ENCODE measurements at places on chromosomes 2 and 18.

- no peak for DNase-seq
These were observed 112.0 kb downstream of the QPCT start for GRCh38 chr2:37456479-37456878.

DNA sequence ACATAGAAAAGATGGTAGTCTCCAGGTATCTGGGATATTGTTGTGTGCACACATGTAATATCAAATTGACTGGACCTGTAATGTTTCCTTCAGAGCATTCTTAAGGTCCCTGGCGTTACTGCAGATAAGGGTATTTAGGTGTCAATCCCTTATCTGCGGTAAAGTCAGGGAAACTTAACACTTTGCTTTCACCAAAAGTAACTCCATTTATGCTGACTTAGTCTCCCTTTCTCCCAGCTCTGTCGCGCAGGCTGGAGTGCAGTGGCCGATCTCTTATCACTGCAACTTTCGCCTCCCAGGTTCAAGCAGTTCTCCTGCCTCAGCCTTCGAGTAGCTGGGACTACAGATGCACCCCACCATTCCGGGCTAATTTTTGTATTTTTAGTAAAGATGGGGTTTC, 1.8 kb downstream of the CNNM3 start:
- DNase-seq = no peak

DNA sequence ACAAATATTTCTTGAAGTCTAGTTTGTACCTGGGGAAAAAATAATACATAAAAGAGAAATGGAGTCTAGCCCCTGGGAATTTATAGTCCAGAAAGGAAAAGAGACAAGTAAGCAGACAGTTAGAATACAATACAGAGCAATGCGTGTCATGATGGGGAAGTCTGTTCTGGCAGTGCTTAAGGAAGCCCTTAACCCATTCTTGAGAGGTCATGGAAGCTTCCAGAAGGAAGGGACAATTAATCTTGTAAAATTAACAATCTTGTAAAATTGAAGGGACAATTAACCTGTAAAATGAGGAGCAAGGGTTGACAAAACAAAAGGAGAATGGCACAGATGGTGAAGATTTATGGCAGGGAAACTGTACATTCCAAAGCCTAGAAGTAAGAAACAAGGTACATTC, 66.7 kb downstream of the METTL4 start:
- no peak for DNase-seq

GRCh38 chr2:72340665-72341064, 193.0 kb upstream of the CYP26B1 start:
- no peak for DNase-seq

- no peak for DNase-seq
These were observed 33.7 kb downstream of the RFTN2 start for GRCh38 chr2:197641666-197642065.

GRCh38 chr2:199144036-199144435, 313.7 kb downstream of the SATB2 start:
- no peak for DNase-seq

- DNase-seq = no peak
These were observed 259.0 kb downstream of the ZNF385B start for GRCh38 chr2:179602452-179602851.

DNA sequence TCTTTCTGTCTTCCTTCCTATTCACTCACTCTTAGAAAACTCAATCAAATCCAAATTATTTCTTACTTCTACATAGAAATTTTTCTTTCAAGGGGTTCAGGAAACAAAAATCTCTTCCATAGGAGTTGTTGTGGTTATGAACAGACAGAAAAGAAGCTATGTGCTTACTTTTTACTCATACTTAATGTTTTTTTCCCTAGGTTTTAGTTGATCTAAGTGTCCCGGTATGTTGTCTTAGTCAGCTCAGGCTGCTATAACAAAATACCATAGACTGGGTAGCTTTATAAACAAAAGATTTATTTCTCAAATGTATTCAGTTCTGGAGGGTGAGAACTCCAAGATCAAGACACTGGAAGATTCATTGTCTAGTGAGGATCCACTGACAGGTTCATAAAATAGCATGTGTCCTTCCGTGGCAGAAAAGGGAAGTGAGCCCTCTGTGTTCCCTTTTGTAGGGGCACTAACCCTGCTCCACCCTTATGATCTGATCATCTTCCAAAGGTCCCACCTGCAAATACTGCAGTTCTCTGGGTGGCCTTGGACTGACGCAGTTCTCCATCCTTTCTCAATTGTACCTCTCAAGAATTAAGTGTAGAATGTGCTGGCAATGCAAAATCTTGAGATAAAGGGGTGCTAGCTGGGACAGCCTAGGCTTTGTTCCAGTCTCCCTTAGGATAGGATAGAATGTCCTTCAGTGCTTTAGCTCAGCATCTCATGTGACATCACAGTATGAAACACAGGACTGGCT, 14.4 kb upstream of the VRK2 start:
- DNase-seq = no peak

- DNase-seq = no peak
These were observed 1621.3 kb downstream of the SUCLG1 start for GRCh38 chr2:82837588-82838304.

DNA sequence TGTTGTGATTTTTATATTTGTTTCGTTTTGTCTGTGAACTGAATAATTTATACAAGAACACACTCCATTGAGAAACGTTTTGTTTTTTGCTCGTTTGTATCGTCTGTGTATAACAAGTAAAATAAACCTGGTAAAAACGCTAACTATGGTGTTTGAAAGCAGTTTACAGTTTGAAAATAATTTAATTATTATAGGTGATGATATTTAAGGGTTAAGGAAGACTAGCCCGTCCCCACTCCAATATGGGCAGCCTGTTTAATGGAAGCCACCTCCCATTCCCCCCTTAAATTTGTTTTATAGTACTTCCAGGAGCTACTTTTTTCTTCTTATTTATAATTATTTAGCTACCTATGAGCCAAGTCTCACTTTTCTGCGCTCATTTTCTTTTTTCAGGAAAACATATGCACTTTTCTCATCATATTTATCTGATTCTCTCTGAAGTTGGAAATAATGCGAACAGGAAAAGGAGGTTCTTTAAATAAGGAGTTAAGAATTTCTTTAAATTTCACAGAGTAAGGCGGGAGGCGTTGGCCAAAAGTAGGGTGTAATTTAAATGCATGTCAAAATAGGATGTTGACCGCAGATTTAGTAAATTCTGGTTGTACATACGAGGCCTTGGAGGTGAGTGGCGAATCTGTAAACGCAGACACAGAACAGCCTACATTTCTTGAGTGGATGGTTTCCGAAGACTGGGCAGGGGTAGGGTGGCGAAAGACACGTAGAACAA, 9.8 kb downstream of the TBR1 start:
- DNase-seq = no peak

DNA sequence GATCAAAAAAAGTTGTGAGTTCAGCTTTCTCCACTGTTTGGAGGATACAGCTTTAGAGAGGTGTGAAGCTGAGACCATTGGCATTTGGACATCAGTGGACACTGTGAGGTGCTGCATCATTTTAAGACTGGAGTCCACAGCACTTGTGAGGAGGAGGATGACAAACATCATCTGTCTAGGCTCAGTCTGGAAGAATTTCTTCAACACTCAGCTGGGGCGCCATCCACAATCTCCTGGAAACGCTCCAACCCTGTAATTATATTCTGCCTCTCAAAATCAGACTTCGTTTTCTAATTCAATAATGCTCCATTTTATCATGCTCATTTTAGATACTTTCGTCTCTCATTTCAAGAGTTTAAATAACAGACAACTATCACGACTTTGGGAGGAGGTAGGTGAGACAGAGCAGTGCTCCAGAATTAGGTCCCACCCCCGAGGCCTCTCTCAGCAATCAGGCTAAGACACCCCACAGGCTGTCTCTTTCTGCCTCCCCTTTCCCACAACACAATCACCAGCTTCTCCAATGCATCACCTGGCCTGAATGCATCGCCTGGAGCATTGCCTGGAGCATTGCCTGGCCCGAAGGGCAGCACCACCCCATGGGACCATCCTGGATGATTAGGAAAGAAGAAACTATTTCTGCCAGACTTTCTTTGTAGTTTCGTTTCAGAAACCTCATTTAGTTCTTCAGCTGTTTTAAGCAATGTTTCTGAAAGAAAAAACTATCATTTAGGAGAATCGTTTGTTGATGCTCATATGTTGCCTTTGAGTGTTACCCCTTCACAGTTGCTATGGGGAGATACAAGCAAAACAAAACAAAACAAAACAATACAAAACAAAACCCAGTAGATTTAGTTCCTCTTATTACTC, 37.0 kb upstream of the DPP10 start:
- no peak for DNase-seq

- no peak for DNase-seq
These were observed 78.8 kb upstream of the ITGB6 start for GRCh38 chr2:160278879-160279177.

DNA sequence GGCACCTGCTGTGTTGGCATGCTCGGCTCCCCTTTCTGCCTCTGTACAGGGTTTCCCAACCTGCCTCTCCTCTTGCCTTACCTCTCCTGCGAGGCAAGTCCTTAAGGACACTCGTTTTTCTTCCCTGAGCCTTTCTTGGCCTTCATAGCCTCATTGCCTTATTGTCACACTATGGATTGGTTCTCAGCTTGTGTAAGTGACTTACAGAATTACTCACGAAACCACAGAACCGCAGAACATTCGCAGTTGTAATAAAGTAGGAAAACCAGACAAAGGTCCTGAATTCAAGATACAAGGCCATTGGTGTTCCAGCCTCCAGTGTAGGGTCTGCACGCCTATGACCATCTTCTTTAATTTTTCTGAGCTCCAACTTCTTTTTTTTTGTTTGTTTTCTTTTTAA, 317.6 kb upstream of the SMIM21 start:
- no peak for DNase-seq

DNA sequence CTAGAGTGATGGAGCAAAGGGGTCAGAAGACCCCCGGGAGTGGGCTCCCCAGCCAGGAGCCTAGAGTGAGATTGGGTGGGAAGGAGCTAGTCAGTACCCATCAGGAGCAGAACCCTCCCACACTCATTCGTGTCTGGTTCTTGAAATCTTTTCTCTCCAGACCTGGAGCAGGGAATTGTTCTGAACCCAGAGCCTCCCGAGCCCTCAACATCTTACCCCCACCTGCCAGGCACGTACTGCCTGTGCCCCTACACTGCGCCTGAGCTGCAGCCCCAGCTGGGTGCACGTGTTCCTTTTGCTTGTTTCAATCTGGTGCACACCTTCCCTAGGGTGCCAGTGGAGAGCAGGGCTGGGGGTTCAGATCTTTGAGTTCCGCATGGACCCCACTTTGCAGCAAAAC, 52.6 kb downstream of the BCL2L11 start:
- DNase-seq = no peak

GRCh38 chr18:71707985-71708500, 836.1 kb downstream of the CBLN2 start:
- DNase-seq = no peak

GRCh38 chr2:42754021-42754775, 9.7 kb downstream of the OXER1 start:
- DNase-seq = no peak

GRCh38 chr2:96950381-96951124, 35.8 kb downstream of the FAM178B start:
- DNase-seq = no peak

GRCh38 chr2:161076936-161077335, 83.3 kb upstream of the TANK start:
- DNase-seq = no peak

- DNase-seq = no peak
These were observed 39.9 kb downstream of the ZNF516 start for GRCh38 chr18:76455003-76455676.

- DNase-seq = no peak
These were observed 116.5 kb upstream of the OTOS start for GRCh38 chr2:240256704-240257637.

DNA sequence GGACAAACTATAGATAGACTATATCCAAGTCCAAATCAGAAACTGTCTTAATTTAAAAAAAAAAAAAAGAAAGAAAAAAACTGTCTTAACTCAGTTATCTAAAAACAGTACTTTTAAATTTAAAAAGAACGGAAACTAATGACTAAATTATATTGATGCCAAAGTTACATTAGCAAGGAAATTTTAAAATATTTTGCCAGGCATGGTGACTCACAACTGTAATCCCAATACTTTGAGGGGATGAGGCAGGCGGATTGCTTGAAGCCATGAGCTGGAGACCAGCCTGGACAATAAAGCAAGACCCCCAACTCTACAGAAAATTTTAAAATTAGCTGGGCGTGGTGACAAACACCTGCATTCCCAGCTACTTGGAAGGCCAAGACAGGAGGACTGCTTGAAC, 30.9 kb downstream of the MEMO1 start:
- no peak for DNase-seq

DNA sequence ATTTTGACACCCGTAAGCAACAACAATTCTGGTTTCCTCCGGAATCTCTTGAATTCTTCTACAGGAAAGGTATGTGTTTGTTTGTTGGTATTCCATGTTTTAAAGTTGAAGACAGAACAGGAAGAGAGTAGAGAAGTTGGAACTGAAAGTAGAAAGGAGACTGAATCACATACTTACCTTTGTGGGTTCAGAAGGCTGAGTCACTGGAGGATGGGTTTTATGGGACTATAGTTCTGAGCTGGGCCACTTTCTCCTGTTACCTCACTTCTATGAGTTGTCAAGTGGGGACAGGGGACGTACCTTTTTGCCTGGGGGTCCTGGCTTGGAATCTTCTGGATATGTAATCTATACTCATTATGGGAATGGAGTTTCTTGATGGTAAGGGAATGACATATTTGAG, 40.9 kb downstream of the KDM3A start:
- DNase-seq = no peak

DNA sequence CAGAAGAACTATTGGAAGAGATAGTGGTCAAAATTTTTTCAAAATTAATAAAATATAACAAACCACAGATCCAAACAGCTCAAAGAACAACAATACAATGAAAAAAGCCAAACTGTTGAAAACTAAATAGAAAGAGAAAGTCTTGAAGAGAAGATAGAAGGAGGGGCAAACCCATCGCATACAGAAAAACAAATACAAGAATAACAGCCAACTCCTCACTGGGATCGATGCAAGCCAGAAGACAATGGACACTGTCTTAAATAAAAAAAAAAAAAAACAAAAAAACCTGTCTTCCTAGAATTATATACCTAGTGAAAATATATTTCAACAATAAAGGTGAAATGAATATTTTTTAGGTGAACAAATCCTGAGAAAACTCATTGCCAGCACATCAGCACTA, 34.1 kb upstream of the ARHGAP25 start:
- DNase-seq = no peak

DNA sequence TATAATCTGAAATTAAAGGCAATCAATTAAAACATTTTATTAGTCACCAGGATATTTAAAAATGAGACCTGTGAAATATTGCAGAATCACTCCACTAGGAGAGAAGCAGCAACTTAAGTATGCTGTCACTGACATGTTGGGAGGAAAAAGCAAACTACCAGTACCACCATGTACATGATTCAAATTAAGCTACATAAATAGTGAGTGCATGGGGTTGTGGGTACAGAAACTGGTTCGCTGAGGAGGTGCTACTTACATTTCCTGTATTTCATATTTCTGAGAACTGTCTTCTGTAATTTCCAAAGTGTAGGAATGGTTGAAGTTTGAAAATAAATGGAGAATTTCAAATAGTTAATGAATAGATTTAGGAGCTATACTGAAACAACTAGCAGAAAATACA, 7.9 kb upstream of the NR4A2 start:
- no peak for DNase-seq
